A549 treated with GW870086 at 1 μM for 4 hours (cell line): ENCODE measurements at places on chromosomes 7 and 10. TPM values are rescaled to one million over a fixed set of nuclear protein-coding genes. Genes with fewer than 3 reads are reported as not detected.

Gene ANKRD30A
- total RNA-seq = 0.31 to 1.2 TPM (median 0.57 TPM) in 5 replicates

Gene ING3
- 4.8 to 5.9 TPM (median 5.4 TPM) in 5 replicates for total RNA-seq

Gene TMEM178B
- 1.2 to 1.7 TPM (median 1.5 TPM) in 5 replicates for total RNA-seq

Gene NYAP1
- total RNA-seq = 2.8 to 3.5 TPM (median 3.3 TPM) in 5 replicates

Gene CYP2C9
- not detected in 5 replicates for total RNA-seq

Gene SFTPA2
- not detected in 5 replicates for total RNA-seq

Gene PFKFB3
- 131 to 158 TPM (median 153 TPM) in 5 replicates for total RNA-seq

Gene PRF1
- total RNA-seq = 0.09 to 0.25 TPM in 2 of 5 replicates, not detected in the others

Gene NPSR1
- not detected in 5 replicates for total RNA-seq

Gene AIFM2
- 29.1 to 38.8 TPM (median 37.1 TPM) in 5 replicates for total RNA-seq

Gene PKD2L1
- total RNA-seq = 0.06 to 0.39 TPM (median 0.08 TPM) in 4 of 5 replicates, not detected in the other

Gene TMEM236
- total RNA-seq = 0.02 to 0.05 TPM (median 0.05 TPM) in 4 of 5 replicates, not detected in the other

Gene ITIH5
- total RNA-seq = 0.08 to 0.26 TPM (median 0.09 TPM) in 5 replicates

Gene CACNA2D1
- total RNA-seq = 4.4 to 10.4 TPM (median 7.6 TPM) in 5 replicates

Gene SEMA3D
- 0.03 to 0.09 TPM (median 0.08 TPM) in 4 of 5 replicates, not detected in the other for total RNA-seq

Gene UCN3
- not detected in 5 replicates for total RNA-seq

Gene TMEM106B
- 29.5 to 38.9 TPM (median 34.1 TPM) in 5 replicates for total RNA-seq

Gene AZGP1
- total RNA-seq = not detected in 5 replicates

Gene TBXAS1
- 9.7 to 15.9 TPM (median 14.3 TPM) in 5 replicates for total RNA-seq

Gene BLVRA
- total RNA-seq = 72.7 to 85.8 TPM (median 77.5 TPM) in 5 replicates

Gene SPDYE6
- total RNA-seq = not detected in 5 replicates

Gene ZNF107
- 1.7 to 3.5 TPM (median 2.4 TPM) in 5 replicates for total RNA-seq

Gene CHRM2
- not detected in 5 replicates for total RNA-seq

Gene FFAR4
- total RNA-seq = 0.11 to 0.30 TPM (median 0.16 TPM) in 5 replicates

Gene GJD4
- total RNA-seq = 0.08 TPM in 2 of 5 replicates, not detected in the others

Gene ABCA13
- 0.02 to 0.09 TPM (median 0.06 TPM) in 5 replicates for total RNA-seq

Gene OR2A5
- total RNA-seq = not detected in 5 replicates

Gene AGMO
- 0.35 to 1.6 TPM (median 0.89 TPM) in 5 replicates for total RNA-seq

Gene AGAP6
- total RNA-seq = 6.8 to 9.7 TPM (median 8.6 TPM) in 5 replicates

Gene ZNF853
- 1.7 to 2.9 TPM (median 2.5 TPM) in 5 replicates for total RNA-seq

Gene ZNF467
- total RNA-seq = 0.91 to 1.2 TPM (median 1.0 TPM) in 5 replicates

Gene CTAGE8
- not detected in 5 replicates for total RNA-seq

Gene OR9A2
- total RNA-seq = not detected in 5 replicates

Gene FAM13C
- total RNA-seq = 0.05 to 0.29 TPM (median 0.11 TPM) in 3 of 5 replicates, not detected in the others

Gene KCND2
- not detected in 5 replicates for total RNA-seq

Gene ADIRF
- not detected in 5 replicates for total RNA-seq

Gene MSMB
- total RNA-seq = 0.51 TPM in 1 of 5 replicates, not detected in the others

Gene UPK3B
- 12.7 to 21.8 TPM (median 18.7 TPM) in 5 replicates for total RNA-seq

Gene OPN1SW
- total RNA-seq = not detected in 5 replicates

Gene MACROH2A2
- total RNA-seq = 23.6 to 29.7 TPM (median 27.0 TPM) in 5 replicates

Gene WNT8B
- total RNA-seq = not detected in 5 replicates

Gene ATXN7L1
- 6.1 to 7.0 TPM (median 6.6 TPM) in 5 replicates for total RNA-seq

Gene URGCP
- total RNA-seq = 25.8 to 28.7 TPM (median 27.5 TPM) in 5 replicates

Gene HMX3
- 0.19 TPM in 1 of 5 replicates, not detected in the others for total RNA-seq

Gene PSMG3
- 85.5 to 105 TPM (median 100 TPM) in 5 replicates for total RNA-seq
